ENCODE measurements at places on chromosomes 12 and 14.

GRCh38 chr14:53783256-53783655, 173.4 kb downstream of the BMP4 start:
- no peak for DNase-seq

DNA sequence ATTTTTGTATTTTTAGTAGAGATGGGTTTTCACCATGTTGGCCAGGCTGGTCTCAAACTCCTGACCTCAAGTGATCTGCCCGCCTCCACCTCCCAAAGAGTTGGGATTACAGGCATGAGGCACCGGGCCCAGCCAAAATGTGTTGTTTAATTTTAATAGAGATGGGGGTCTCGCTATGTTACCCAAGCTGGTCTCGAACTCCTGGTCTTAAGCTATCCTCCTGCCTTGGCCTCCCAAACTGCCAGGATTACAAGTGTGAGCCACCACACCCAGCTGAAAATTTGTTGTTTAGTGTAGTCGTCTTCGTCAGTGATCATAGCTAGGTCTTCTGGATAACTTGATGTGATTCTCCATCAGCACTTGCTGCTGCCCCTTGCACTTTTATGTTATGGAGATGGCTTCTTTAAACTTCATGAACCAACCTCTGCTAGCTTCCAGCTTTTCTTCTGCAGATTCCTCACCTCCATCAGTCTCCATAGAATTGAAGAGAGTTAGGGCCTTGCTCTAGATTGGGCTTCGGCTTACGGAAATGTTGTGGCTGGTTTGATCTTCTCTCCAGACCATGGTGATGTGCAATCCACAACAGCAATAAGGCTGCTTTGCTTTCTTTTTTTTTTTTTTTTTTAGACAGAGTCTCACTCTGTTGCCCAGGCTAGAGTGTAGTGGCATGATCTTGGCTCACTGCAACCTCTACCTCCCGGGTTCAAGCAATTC, 13.0 kb downstream of the ISCU start:
- no peak for DNase-seq

DNA sequence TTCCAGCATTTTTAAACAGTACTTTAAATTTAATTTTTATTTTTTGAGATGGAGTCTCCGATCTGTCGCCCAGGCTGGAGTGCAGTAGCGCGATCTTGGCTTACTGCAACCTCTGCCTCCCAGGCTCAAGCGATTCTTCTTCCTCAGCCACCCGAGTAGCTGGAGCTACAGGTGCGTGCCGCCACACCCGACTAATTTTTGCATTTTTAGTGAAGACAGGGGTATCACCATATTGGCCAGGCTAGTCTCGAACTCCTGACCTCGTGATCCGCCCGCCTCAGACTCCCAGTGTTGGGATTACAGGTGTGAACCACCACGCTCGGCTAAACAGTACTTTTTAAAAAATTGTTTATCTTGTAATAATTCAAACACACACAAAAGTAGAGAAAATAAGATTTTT, 4.2 kb upstream of the FOXJ2 start:
- no peak for DNase-seq

GRCh38 chr12:13187399-13187798, 9.1 kb upstream of the EMP1 start:
- no peak for DNase-seq

- DNase-seq = no peak
Measured at GRCh38 chr14:99015833-99016232, 256.2 kb downstream of the BCL11B start.

DNA sequence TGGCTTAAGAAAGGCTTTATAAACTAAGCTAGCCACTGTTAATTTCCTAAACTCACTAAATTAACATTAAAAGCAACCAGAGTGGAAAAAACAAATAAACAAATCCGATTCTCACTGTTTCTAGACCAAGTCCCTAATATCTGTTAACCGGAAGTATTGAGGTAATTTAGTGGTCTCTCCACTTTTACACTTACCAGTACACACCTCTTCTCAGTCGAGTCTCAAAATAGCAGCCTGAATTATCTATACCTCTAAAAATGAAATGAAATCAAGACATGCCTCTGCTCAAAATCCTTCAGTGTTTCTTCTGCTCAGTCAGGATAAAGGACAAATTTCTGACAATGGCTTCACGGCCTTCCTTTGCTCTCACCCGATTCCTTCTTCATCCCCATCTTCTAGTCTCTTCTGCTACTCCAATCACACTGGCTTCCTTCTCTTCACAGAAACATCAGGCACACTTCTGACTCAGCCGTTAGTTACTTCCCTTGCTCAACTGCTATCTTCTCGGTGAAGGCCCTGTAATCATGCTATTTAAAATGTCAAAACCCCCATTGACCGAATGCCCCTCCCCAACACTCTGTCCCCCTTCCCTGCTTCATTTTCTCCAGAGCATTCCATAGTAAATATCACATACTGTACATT, 161.3 kb downstream of the KITLG start:
- no peak for DNase-seq

DNA sequence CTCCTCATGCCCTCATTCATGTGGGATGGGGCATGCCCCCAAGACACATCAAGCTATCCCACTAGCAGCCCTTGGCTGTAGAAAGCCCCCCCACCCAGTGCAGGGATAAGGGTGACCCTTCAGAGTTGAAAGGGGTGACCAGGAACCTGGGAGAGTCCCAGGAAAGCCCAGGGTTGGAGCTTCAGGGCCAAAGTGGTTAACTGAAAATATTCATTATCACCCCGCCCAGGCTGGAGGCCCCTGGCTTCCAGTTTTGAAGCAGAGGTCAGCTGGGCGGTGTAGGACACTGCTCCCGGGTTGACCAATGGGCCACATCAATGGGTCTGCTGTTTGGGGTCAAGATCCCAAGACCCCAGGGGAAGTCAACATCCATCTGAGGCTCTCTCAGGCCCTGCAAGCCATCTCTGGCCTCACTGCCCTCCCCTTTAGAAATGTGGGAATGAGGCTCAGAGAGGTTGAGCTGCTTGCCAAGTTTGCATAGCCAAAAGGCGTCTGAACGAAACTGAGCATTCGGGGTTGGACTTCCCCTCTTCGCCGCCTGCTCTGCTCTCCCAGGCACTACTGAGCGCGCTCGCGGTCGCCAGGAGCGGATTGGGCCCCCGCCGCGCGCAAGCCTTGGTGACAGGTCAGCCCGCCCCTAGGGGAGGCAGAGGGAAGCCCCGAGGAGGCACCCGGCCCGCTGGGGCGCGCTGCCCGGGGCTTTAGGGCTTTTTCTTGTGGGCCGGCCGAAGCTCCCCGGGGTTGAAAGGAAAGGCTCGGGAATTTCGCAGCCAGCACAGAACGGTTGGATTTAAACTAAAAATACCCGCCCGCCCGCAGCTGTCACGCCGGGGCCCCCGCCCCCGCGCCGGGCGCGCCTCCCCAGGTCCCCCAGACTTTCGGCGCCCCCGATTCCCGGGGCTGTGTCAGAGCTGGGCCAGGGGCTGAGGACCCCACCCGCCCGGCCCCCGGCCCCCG, 576 bp downstream of the SYNE3 start:
- peak; percentile 78 for DNase-seq

- DNase-seq = no peak
Measured at GRCh38 chr14:21326972-21327371, 47.1 kb downstream of the RPGRIP1 start.

DNA sequence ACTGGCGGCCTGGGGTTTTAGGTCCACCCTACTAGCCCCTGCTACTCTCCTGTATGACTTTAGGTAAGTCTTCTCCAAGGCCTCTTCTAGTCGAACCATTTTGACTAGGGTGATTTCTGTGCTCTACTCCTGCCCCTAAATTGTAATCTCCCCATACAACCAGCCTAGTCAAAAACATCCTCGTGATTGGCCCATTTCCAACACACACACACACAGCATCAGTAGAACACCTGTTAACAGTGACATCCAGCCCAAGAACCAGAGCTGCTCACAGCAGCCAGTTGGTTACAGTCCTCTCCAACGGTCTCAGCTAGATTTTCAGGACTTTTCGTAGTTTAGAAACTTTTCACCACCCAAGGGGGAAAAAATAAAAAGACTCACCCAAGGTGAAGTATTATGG, 30.9 kb downstream of the NT5DC3 start:
- DNase-seq = no peak

DNA sequence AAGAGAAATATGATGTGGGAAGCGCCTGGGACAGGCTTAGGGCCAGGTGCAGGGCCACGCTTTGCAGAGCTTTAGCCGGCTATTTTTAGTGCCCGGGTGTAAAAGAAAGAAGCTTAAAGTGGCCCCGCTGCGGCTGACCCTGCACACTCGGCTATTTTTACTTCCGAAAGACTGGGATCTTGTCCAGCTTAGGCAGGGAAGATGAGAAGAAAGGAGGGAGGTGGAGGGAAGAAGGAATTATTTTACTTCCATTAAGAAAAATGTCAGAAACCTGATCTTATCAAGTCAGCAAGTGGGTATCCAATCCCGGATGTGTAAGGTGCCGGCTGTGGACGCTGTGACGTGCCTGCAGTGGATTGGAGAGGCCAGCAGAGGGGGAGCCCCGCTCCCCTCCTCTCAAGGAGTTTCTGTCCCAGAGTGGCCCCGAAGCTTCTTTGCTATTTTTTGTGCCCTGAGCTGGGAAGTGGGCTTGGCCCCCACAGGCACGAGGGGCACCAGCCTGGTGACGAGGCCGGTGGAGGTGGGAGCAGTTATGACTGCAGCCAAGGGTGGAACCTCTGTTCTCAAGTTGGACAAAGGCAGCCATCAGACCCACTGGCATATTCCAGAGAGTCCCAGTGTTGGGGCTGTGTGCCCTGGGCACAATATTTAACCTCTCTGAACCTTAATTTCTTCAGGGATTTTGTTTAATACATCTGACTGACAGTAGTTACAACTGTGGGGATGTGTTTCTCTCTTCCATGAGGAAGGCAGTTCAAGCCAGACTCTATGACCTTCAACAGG, 97.7 kb downstream of the ESRRB start:
- DNase-seq = no peak

- no peak for DNase-seq
Measured at GRCh38 chr12:47350062-47350408, 270.3 kb upstream of the AMIGO2 start.

- no peak for DNase-seq
Measured at GRCh38 chr12:22223356-22223755, 111.2 kb downstream of the ST8SIA1 start.

DNA sequence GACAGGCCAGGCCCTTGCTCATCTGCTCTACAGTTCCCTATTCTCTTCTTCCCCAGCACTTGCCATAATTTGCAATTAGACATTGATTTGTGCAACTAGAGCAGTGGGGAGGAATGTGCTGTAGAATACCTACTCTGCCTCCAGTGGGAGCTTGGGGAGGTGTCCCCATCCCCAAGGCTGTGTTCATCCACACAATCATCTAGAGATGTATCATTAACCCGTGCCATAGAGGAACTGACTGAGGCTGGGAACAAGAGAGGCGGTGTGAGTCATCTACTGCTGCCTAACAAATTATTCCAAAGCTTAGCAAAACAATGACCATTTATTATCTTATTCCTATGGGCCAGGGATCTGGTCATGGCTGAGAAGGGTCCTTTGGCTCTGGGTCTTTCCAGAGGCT, 5.1 kb upstream of the OTUB2 start:
- no peak for DNase-seq

DNA sequence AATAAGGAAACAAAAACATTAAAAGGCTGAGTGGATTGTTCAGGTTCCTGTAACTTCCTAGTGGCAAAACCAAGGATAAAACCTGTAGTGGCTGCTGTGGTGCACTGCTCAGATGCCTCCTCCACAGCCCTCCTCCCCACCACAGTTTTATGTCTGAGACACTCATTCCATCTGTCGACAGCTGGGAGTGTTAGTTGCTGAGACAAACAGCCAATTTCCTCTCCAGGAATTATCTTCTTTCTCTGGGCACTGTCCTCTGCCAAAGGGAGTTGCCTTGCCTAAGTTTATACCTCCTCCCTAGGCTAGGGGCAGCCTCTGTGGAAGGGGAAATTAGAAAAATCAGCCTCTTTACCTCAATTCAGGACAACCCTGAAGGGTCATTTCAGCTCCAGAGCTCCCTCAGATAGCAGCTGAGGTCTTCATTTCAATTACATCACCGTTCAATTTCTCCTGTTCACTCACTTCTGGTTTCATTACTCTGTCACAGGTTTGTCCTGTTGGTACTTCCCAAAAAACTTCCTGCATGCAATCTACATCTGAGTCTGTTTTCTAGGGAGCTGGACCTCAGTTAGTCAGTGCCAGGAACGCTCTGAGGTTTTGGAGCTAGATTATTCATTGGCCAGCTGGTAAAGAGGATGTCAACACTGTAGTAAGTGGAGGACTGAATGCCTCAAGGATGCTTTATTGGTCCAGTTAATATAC, 74.9 kb upstream of the ATP2B1 start:
- DNase-seq = no peak

DNA sequence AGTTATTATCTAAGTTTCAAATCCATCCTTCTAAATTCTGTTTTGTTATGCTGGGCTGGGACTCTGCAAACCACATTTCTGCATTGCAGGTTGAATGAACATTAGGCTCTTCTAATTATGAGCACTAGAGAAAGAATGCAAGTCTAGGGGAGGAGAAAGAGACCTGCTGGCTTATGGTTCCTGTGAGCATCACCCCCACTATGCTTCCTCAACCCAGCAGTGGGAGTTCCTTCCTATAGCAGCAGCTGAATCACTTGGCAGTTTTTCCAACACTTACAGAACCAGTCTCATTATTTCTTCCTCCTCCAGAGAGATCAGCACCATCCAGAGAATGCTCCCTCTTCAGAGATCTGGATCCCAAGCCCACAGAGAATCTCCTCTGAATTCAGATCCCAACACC, 297.7 kb upstream of the CLEC14A start:
- no peak for DNase-seq

DNA sequence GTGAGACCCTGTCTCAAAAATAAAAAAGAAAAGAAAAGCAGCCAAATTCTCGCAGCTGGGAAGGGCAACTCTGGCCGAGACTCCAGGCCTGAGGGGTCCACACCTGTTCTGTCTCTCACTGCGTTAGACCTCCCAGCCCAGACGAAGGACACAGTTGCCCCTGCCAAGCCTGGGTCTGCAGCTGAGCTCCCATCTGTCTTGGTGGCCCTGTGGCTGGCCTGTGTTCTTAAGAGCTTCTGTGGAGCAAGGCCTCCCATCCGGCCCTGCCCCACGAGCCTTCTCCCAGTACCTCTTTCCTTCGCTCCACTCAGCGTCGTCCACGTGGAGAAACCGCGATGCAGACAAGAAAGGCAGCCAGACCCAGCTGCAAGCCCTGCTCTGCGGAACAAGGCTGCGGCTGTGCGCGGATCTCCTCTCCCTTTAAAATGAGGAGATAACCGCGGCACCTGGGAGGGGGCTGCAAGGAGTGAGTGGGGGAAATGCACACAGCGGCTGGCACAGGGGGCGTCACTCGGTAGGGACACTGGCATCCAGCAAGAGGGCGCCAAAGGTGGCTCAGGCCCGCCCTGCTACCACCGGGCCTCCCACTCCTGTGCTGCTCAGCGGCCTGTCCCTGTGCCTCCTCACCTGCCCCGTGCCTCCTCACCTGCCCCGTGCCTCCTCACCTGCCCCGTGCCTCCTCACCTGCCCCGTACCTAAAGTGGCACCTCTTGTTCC, 42.4 kb downstream of the LRRC74A start:
- DNase-seq = no peak

- no peak for DNase-seq
Measured at GRCh38 chr12:52123487-52124186, 44.1 kb downstream of the SMIM41 start.

DNA sequence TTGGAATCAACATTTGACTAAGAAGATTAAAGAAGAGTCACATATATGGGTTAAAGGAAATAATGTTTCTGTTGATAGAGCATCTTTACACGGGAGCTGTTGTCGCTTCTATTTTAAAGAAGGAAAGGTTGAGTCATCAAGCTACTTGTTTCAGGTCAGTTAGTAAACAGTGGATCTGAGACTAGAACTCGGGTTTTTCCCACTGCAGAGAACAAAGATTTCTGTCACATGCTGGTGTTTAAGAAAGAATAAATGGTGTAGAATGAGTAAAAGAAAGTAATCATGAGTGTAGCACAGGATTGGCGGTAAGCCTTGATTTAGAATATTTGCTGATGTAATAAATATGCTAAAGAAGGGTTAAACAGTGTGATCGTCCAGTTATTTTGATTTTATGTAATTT, 455.5 kb downstream of the AEBP2 start:
- no peak for DNase-seq

Measured in activated gamma-delta T cell treated with Interleukin-2 at 50 U/mL for 16 hours (primary cell).